ENCODE measurements at places on chromosomes 7 and 10. TPM values are rescaled to one million over a fixed set of nuclear protein-coding genes. Genes with fewer than 3 reads are reported as not detected.

HGF gene
- total RNA-seq, result 8.2 TPM

OR6B1 gene
- total RNA-seq, result not detected

CALCR gene
- total RNA-seq, result 0.51 TPM

SORCS3 gene
- not detected for total RNA-seq

MKX gene
- total RNA-seq, result 0.55 TPM

SLC16A9 gene
- 0.06 TPM for total RNA-seq

ANKRD30A gene
- 3.5 TPM for total RNA-seq

ACTA2 gene
- 204 TPM for total RNA-seq

PAPOLB gene
- 0.22 TPM for total RNA-seq

SERPINE1 gene
- 130 TPM for total RNA-seq

PLXDC2 gene
- total RNA-seq, result 58.7 TPM

NIPSNAP2 gene
- total RNA-seq, result 56.7 TPM

OLAH gene
- 2.0 TPM for total RNA-seq

PLAU gene
- total RNA-seq, result 64.7 TPM

TMEM26 gene
- total RNA-seq, result 1.4 TPM

OGDHL gene
- total RNA-seq, result not detected

SH2D4B gene
- total RNA-seq, result 0.35 TPM

NPC1L1 gene
- 0.29 TPM for total RNA-seq

KCNMA1 gene
- total RNA-seq, result 20.6 TPM

CARD11 gene
- 0.42 TPM for total RNA-seq

RBM20 gene
- total RNA-seq, result 4.6 TPM

NRCAM gene
- total RNA-seq, result 9.1 TPM

ZNF736 gene
- 11.6 TPM for total RNA-seq

PDZD7 gene
- total RNA-seq, result 0.55 TPM

SMURF1 gene
- 31.2 TPM for total RNA-seq

HPSE2 gene
- 1.9 TPM for total RNA-seq

LAMB4 gene
- 0.10 TPM for total RNA-seq

CALHM1 gene
- not detected for total RNA-seq

CAV1 gene
- 473 TPM for total RNA-seq

ABHD11 gene
- 14.3 TPM for total RNA-seq

TDRD1 gene
- 0.16 TPM for total RNA-seq

PKD2L1 gene
- 0.39 TPM for total RNA-seq

CCDC71L gene
- total RNA-seq, result 122 TPM

FXYD4 gene
- total RNA-seq, result not detected

ASZ1 gene
- total RNA-seq, result not detected

EGR2 gene
- total RNA-seq, result 21.1 TPM

GPR26 gene
- total RNA-seq, result not detected

SUFU gene
- 11.6 TPM for total RNA-seq

IFIT1B gene
- not detected for total RNA-seq

TRIM50 gene
- 0.71 TPM for total RNA-seq

TACR2 gene
- total RNA-seq, result 0.61 TPM

C1GALT1 gene
- 23.8 TPM for total RNA-seq

BMPR1A gene
- 43.5 TPM for total RNA-seq

EVX1 gene
- total RNA-seq, result 0.13 TPM

HMX2 gene
- not detected for total RNA-seq

ELOVL3 gene
- total RNA-seq, result 7.2 TPM

UMAD1 gene
- 9.9 TPM for total RNA-seq

PTPRN2 gene
- 2.6 TPM for total RNA-seq

LHFPL3 gene
- not detected for total RNA-seq

TRIL gene
- total RNA-seq, result 3.7 TPM

BHLHA15 gene
- total RNA-seq, result 0.67 TPM

Measured in mesenteric fat pad (tissue), 1 donor.